H1 (cell line): ENCODE measurements at places on chromosomes 11 and 22. TPM values are rescaled to one million over a fixed set of nuclear protein-coding genes. Genes with fewer than 3 reads are reported as not detected.

DNA sequence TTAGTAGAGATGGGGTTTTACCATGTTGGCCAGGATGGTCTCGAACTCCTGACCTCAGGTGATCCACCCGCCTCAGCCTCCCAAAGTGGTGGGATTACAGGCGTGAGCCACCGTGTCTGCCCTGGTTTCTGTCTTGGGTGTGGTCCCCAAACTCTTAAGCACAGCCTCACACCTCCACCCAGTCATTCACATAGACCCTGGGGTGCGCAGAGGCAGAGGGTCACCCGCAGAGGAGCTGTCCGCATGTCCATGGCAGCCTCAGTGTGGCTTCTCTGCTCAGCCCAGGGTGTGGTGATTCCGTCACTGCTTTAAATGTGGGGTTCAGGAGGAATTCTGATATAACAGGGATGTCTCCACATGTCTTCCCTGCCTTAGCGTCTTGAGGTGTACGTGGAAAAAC is 48.5 kb upstream of the PRODH start:
- H3K4me1 ChIP-seq: no peaks in the 10 kb centered on the region
- DNase-seq: no peak
- no peak overlapping the region for H3K27ac ChIP-seq
- H3K27me3 ChIP-seq: no peaks in the 10 kb centered on the region

The MAP6 gene
- 0.54 and 0.94 TPM in 2 replicates for total RNA-seq

The ANO9 gene
- total RNA-seq: 18.0 and 20.0 TPM in 2 replicates

The FREY1 gene
- total RNA-seq: 1.1 TPM in 1 of 2 replicates, not detected in the other

GRCh38 chr11:86167499-86168164 is 76.9 kb upstream of the EED start:
- H3K27ac ChIP-seq: no peak overlapping the region
- no peaks in the 10 kb centered on the region for H3K36me3 ChIP-seq
- DNase-seq: no peak
- no peaks in the 10 kb centered on the region for H3K27me3 ChIP-seq
- no peaks in the 10 kb centered on the region for H3K4me1 ChIP-seq

DNA sequence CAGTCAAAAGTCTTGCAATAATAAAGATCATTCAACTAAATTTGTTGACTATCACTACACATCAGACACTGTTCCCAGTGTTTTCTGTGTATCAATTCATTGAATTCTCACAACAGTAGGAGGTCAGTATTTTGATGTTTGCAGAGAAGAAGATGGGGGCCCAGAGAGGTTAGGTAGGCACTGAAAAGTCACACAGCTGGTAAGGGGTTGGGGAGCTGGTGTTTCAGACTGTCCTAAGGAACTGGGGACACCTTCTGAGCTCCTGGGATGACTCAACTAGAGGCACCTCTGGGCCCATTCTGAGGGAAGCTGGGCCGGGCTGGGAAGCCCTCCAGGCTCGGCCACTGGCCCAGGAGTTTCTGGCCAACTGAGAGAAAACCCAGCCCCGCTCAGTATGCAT is 180.0 kb downstream of the DSCAML1 start:
- H3K27ac ChIP-seq: no peak overlapping the region
- no peaks in the 10 kb centered on the region for H3K36me3 ChIP-seq
- H3K4me3 ChIP-seq: no peak overlapping the region
- no peaks in the 10 kb centered on the region for H3K27me3 ChIP-seq
- DNase-seq: no peak

GRCh38 chr22:19590696-19591095 is 66.5 kb upstream of the CLDN5 start:
- no peak overlapping the region for H3K4me3 ChIP-seq
- no peaks in the 10 kb centered on the region for H3K36me3 ChIP-seq
- H3K27me3 ChIP-seq: no peaks in the 10 kb centered on the region
- H3K4me1 ChIP-seq: no peaks in the 10 kb centered on the region
- H3K27ac ChIP-seq: no peak overlapping the region
